Stimulated activated CD4-positive, alpha-beta T cell treated with anti-CD3 and anti-CD28 coated beads, Interleukin-4, amount 100 ng/mL, for 48 hours (primary cell): ENCODE measurements at places on chromosomes 12 and 14.

DNA sequence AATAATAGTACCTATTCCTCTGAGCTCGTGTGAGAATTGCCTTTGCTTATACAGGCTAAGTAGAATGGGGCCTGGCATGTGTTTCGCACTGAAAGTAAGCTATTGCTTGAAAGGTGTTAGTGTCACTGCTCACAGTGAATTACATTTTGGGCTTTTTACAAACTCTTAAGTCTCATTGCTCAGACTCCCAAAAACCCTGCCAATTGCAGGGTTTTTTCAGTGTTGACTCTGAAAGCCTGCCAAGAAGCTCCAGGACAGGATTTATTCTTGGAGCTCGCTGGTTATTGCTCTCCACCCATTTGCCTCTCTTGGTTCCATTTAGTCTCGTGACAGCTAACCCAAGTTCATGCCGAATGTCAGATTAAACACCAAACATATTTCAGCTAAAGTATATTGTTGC lies 39.8 kb downstream of the NOPCHAP1 start:
- no peak for DNase-seq

DNA sequence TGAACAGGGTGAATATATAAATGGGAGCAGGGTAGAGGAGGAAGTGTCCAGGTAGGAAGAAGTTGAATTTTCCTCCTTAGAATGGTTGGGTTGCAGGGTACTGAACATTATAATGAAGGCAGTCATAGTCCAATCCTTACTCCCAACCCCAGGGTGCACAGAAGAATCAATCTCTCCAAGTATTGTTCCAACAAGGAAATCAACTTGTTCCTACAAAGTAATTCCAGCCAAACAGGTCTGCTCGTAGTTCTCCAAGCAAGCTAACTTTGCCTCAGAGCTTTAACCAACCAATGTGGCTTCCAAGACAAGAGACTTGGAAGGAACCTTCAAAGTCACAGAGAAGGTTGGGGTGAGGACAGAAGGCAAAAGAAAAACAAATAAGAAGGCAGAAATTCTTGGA lies 527.2 kb downstream of the MED13L start:
- DNase-seq, result no peak

DNA sequence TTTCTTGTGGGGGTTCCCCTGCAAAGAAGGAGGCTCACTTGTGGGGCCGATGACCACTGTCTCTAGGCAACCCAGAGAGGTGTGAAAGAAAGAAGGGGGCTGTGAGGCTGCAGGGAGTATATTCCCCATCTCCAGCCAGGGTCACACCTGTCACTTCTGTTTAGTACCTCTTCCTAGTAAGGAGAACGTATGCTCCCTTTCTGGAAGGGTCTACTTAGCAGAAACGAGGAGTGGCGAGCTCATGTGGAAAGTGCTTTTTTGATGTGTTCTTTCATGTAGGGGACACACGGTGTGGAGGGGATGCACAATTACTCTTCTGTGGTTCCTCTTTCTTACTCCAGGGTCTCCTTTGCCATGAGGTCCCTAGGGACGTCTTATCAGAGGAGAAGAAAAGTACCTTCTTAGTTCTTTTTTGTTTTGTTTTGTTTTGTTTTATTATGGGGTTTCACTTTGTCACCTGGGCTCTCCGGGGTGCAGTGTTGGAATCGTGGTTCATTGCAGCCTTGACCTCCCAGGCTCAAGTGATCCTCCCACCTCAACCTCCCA lies 58.3 kb downstream of the PRKCH start:
- DNase-seq, result no peak

- no peak for DNase-seq
Observed at GRCh38 chr12:34402899-34403705, 380.8 kb downstream of the ALG10 start.

- no peak for DNase-seq
Observed at GRCh38 chr12:97194546-97194945, 268.1 kb upstream of the RMST start.

- DNase-seq, result no peak
Observed at GRCh38 chr14:22180045-22180444, 409.0 kb downstream of the DAD1 start.

DNA sequence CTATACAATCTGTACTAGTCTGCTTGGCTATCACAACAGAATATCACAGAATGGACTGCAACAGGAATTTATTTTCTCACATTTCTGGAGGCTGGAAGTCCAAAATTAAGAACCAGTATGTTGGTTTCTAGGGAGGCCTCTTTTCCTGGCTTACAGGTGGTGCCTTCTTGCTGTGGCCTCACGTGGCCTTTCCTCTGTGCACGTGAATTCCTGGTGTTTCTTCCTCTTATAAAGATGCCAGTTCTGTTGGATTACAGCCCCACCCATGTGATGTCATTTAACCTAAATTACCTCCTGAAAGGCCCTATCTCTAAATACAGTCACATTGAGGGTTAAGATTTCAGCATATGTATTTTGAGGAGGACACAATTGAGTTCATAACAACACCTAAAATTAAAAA lies 32.1 kb upstream of the C2CD5 start:
- DNase-seq, result no peak

DNA sequence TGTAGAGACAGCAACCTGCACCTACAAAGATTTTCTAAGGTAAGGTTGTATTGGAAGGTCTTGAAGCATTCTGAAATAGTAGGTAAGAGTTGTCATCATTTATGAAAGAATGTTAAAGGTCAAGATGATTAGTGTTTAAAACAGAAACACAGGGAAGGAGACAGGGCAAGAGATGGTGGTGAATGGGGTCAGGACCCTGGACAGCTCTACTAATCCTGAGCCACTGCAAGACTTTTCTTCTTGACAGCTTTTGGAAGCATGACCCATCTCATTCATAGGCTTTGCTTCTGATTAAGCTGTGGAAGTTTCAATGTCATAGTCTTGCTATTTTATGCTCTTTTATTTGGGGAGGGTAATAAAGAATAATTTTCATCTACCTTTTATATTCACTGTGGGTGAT lies 75.5 kb upstream of the CAND1 start:
- peak; percentile 12 for DNase-seq

DNA sequence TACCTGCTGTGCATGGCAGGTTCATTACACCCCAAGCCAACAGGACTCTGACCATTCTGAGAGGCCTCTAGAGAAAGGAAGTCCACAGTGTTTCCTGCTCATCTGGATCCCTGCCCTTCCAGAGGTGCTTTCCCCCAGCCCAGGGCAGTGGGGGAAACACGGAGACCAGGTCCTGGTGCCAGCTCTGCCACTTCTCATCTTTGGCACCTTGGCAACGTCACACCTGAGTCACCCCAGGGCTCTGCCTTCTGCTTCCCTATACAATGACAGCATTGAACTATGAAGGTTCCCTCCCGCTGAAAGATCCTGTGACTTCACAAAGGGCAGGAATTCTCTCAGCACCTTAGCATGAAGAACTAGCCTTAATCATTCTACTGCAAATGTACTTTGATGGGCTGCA lies 74.9 kb downstream of the ANO2 start:
- no peak for DNase-seq

DNA sequence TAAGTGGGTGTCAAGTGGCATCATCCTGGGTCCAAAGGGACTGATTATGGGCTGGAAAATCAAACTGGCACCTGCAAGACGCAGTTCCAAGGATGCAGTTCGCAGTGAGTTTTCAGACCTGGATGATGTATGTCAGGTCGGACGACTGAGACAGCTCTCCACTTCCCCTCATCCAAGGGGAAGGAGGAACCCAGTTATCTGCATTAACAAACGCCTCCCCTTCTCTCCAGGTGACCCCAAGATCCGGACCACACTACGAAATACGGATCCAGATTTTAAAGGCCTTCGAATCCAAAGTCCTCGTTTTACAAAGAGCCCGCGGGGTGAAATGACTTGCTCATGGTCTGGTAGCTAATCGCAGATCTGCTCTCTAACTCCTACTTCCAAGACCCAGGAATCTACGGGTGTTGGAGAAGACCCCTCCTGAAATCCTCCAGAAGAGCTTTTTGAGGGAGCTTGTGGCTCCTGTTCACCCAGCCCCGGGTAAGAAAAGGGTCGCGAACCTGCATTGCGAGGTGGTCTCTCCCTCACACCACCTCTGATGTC lies 460 bp upstream of the SYNE2 start:
- no peak for DNase-seq

DNA sequence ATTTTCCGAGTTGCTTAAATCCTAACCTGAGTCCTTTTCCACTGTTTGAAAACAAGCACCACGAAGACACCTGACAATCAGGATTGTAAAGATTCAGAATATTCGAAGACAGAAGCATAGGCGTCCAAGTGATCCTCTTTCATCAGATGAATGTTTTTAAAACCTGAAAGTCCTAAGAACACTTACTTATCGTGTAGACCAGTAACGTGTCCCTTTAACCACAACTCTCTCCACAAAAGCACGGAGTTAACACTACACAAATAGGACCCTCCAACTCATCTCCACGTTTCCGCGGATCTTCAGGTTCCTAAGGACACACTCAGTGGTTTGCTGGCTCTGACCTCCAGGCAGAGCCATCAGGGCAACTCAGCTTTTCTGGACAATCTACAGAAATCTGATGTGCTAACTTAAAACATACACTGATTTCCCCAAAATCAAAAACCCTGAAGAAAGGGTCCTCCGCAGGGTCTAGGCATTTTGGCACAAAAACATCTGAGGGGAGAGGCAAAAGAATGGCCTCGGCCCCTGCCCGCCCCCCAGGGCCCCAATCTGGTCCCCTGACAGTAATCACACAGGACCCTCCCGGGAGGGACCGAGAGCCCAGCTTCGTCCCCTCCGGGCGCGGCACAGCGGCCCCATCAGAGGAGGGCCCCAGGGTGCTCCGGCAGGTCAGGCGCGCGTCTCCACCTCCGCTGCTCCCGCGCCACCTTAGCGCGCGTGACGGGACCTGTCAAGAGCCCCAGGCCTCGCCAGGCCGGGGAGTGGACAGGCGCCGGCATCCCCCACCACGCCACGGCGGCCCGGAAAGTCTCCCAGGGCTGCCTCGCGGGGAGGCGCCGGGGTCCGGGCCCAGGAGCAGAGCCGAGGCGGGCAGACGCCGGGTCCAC lies 925 bp downstream of the DICER1 start:
- no peak for DNase-seq
